ENCODE measurements at places on chromosomes 13 and 19. TPM values are rescaled to one million over a fixed set of nuclear protein-coding genes. Genes with fewer than 3 reads are reported as not detected.
A peak's percentile ranks its signal among the peaks of the same experiment; 100 is the strongest.

GRCh38 chr13:94608586-94608985 lies 6.9 kb downstream of the GPR180 start:
- no peak for DNase-seq

- DNase-seq = no peak
These were observed 4.4 kb downstream of the KLF5 start for GRCh38 chr13:73063166-73063565.

GRCh38 chr13:39496506-39496905 lies 106.5 kb downstream of the LHFPL6 start:
- DNase-seq = no peak

LILRA1 gene
- not detected for total RNA-seq

GRCh38 chr19:23795462-23795861 lies 36.8 kb upstream of the ZNF681 start:
- no peak for DNase-seq

DNA sequence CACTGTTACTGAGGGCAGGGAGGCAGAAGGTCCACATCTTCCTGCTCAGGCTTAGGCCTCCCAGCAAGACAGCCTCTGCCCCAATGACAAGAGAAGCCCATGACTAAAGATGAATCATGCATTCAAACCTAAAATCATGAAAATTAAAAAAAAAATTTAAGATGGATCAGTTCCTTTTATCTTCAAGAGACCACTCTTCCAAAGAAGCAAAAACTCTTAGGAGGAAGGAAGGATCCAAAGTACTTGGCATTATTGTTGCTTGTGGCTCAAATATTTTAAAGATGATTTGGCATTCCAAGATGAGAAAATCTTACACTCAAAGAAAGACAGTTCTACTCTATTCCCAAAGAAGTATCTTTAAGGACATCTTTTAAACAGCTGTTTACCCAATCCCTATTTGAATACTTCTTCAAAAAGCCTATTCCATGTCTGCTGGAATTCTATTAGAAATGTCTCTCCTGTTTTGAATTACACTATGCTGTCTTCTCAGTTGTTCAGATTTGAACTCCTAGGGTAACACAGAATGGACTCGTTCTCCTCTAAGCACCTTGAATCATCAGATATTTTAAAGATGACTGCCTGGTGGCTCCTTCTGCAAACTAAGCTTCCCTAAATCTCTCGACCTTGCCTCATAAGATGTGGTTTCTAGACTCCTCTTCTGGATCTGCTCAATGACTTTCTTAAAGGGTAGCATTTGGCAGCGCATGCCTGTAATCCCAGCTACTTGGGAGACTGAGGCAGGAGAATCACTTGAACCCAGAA lies 7.0 kb downstream of the SERP2 start:
- DNase-seq = no peak

DNA sequence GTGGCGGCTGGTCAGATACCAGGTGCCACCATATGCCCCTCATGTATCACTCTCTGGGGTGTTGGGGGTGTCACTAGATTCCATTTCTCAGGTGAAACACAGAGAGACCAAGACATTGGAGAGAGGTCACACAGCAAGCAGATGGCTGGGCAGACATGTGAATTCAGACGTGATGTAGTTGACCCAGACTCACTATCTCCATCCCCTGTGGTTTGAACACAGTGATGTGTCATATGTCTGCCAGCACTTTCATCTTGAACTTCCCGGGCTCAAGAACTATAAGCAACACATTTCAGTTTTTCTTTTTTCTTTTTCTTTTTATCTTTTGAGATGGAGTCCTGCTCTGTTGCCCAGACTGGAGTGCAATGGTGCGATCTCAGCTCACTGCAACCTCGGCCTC lies 16.1 kb upstream of the UPF1 start:
- no peak for DNase-seq

DNA sequence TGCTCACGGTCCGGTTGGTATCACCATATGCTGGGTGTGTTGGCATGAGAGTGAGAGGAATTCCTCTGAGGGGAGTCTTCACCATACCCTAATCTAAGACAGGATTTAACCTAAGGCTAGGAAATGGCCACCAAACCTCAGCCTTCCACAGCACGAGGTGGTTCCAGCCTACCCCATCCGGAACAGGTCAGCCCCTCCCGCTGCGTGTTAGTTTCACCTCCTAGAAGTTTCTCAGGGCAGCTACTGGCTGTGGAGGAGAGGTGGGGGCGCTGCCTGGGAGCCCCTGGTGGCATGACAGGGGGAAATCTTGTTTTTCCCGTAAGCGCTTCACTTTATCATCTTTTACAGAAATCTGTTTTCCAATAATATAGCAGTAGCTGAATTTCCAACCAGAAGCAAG lies 55.1 kb downstream of the RGCC start:
- DNase-seq = no peak

DNA sequence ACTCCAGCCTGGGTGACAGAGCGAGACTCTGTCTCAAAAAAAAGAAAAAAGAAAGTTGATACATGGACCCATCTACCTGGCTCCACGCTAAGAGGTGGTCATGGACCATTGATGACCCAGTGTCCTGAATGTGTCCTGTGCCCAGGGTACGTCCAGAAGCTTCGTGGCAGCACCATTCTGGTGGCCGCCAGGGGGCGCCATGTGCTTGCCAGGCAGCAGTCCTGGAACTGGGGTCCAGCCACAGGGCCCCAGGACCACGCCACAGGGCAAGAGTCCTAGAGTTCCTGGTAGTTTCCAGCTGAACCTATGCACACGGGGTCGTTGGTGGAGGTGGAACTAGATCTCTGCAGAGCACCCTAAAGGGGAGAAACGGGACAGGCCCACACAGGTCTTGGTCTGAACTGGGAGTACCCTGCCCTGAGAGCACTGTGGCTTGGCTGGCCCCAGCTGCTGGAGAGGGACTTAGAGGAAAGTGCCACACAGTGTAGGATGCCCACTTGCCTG lies 19.9 kb upstream of the FBXO27 start:
- peak; percentile 40 for DNase-seq

DNA sequence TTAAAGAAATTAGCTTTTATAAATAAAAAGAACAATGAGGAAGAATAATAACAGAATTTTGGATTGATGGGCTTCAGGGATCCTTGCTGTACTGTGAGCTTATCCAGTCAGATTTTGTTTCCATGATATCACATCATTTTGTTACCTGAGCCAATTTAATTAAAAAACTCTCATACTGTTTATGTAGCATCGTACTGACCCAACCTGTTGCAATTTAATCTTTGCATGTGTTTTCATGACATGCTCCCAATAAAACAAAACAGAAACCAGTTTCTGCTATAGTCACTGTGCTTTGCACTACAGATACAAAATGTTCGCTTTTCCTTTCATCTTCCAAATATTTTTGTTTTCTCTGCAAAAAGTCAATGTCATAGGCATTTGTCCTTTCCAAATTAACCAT lies 109.7 kb upstream of the RNF113B start:
- no peak for DNase-seq

All from NCI-H460 (cell line).